ENCODE measurements at places on chromosomes 7 and 10. TPM values are rescaled to one million over a fixed set of nuclear protein-coding genes. Genes with fewer than 3 reads are reported as not detected.
A peak's percentile ranks its signal among the peaks of the same experiment; 100 is the strongest.

GRCh38 chr7:1678081-1678543, 8.0 kb downstream of the ELFN1 start:
- DNase-seq = no peak

DNA sequence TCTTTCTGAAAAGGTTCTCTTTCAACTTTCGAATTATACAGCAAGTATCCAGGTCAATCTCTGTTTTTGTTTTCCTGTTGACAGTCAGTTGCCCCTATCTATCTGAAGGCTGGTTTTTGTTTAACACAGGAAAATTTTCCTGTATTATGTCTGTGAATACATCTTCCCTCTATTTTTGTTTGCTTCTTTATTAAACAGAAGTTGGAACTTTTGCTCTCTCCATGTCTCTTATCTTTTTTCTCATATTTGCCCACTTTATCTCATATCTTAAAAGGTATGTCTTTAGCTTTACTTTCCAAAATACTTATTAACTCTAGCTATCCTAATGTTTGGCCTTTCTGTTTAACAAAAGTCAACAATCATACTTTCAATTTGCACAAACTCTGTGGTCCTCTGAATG, 95.0 kb downstream of the BRAF start:
- DNase-seq = no peak

GRCh38 chr7:115499956-115500355, 530.6 kb downstream of the TFEC start:
- DNase-seq = no peak

DNA sequence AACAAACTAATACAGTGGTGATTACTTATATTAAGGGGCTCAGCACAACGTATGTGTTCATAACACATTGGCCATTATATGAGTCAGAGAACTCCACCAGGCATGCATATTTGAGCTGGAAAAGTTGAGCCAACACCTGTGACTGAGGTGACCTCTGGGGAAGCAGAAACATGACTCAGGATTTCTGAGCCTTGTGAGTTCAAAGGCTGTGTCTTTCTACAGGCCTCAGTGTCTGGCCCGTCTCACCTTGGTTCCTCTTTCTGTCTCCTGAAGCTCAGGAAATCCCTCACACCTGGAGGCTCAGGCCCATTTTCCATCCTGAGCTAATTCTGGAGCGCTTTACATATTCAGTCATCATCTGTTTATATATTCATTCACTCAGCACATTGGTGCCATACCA, 230.9 kb upstream of the AGK start:
- no peak for DNase-seq

- DNase-seq = no peak
Measured at GRCh38 chr10:64115908-64116643, 594.9 kb downstream of the REEP3 start.

DNA sequence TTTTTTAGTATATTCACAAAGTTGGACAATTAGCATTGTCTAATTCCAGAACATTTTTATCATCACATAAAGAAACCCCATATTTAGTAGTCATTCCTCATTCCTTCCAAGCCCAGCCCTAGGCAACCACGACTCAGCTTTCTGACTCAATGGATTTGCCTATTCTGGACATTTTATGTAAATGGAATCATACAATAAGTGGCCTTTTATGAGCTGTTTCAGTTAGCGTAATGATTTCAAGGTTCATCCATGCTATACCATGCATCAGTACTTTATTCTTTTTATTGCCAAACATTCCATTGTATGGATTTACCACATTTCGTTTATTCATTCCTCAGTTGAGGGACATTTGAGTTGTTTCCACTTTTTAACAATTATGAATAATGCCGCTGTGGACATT, 249.2 kb downstream of the DYNC1I1 start:
- no peak for DNase-seq

DNA sequence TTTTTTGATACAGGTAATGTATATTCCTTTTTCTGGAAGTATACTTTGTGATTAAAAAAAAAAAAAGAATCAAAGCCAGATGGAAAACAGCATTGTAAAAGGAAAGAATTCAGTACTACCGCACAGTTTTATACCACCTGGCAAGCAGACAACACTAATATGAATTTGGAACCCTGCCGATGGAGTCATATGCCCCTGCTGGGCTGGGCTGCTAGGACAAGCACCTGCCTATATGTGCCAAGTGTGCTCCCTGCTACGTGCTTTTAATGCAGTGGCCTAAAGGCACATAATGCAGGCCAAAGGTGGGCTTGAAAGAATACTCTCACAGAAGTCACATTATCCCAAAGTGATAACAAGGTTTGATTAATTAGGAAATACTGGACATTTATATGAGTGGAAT, 29.8 kb upstream of the WAC start:
- no peak for DNase-seq

DNA sequence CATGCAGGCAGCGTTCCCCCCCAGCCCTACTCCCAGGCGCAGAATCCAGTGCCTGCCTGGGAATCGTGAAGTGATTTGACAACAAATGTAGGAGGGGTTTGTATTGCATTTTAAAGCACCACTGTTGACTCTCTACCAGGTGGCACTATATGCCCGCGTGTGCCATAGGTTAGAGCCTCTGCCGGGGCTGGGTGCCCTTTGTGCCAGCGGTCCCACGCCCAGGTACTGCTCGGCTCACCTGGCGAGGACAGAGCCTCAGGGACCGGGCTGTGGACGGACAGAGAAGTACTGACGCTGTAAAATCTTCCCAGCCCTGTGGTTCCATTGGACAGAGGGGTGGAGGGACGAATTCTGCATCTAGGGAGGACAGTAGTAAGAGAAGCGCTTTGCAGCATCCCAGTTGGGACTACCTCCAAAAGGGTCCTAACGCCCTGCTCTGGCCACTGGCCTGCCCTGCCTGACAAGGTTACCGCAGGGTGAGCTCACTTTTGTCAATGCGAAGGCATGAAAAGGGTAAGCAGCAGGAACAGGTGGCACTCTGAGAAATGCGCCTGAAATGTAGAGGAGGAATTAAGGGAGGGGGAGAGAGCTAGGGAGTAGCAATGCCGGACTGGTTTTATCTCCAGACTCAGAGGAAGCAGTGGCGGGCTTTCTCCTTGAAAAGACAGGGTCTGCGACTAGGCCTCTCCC, 788 bp upstream of the CACNA2D1 start:
- DNase-seq = no peak

DNA sequence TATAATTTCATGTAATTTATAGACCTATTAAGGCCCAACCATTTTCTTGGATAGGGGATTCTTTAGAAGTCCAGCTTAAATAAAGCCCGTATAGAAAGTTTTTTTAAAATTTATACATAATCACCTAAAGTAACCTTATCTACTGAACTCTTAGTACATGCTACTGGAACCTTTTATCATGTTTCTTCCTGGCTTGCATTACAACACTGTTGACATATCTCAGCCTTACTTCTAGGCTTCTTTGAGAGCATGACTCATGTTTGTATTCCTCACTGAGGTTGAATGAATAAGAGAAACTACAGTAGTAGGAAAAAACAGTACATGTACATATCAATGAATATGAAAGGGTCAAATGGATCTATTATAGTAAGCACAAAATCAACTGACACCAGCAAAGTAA, 8.2 kb upstream of the MAGI2 start:
- DNase-seq = no peak

DNA sequence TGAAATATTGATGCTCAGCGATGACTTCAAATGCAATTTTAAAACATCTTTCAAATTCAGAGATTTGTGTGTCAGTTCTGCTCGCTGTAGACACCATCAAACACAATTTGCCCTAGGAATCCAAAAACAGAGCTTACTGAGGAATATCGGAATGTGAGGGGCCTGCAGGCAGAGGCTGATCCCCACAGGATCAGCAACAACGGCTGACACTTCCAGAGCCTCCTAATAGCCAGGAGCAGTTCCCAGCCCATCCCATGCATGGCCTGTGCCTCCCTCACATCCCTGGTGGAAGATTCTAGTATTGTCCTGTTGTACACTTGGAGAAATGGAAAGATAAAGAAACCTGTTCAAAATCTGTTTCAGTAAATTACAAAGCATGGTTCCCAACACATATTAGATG, 129.7 kb upstream of the VWC2 start:
- DNase-seq = no peak

DNA sequence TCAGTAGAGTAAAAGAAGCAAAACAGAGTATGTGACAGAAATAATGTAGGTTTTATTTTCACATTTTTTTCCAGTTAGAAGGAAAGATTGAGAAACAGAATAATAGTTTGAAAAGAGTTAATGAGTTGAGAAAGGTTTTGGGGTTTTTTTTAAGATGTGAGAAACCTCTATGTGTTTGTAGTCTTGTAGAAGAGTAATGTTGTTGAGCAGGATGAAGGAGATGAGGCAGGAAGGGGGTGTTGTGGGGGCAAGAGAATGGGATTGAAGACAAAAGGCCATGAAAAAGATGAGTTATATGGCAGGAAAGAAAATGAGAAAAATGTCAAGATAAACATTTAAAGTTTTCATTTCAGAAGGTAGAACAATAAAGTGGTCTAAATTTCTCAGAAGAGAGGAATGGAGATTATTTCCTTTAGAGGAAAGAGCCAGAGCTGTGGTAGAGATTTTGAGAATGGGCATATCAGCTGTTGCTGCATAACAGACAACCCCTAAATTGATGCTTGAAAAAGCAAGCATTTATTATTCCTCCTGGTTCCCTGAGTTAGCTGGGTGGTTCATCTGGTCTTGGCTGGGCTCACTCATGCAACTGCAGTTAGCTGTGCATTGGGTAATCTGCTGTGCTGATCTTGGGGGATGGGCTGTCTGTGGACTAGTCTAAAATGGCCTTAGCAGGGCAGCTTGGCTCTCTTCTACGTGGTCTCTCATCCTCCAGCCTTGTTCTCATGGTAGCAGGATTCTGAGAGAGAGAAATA, 27.1 kb downstream of the PCGF5 start:
- no peak for DNase-seq

GRCh38 chr10:15700078-15700674, 19.5 kb downstream of the ITGA8 start:
- DNase-seq = no peak

DNA sequence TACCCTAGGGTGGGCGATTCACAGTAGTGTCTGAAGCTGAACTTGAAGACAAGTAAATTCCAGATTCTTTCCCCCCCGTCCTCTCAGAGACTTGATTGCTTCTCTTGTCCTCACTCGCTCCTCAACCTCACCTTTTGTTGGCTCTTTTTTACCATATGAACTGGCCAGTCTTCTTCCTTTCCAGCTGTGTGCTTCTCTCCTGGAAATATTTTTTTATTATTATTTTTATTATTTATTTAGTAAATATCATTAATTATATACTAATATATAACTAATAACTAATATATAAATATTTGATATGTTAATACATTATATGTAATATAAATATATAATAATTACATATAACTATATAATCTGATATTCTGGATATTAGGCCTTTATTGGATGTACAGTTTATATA, 484.3 kb downstream of the GALNT17 start:
- DNase-seq = no peak

DNA sequence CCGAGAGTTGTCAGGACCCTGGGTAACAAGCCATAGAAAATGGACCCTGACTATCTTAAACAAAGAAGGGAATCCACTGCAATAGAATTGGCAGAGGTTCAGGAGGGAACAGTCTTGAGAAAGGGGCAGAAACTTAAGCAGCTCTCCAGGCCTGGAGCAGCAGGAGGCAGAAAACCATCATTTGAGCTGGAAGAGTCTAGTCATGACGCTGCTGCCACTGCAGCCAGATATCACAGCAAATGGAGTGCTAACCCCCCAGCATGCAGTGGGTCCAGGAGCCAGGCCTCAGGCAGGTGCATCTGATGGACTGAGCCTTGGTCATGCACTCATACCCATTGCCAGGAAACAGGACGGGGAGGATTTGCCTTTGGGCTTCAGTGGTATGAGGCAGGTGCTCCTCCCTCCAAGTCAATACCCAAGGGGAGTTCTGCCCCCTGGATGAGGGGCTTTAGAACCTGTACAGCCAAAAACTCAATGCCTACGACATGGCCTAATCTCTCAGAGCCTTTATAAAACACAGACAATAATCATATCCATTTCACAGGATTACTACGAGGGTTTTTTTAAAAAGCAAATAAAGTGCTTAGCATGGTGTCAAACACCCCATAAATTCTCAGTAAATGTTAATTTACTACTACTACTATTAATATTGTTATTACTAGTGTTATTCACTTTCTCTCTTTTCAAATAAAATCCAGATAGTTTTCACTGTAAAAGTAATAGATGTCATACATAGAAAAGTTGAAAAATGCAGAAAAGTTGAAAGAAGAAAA, 30.7 kb downstream of the DUSP5 start:
- no peak for DNase-seq

GRCh38 chr7:41825927-41826480, 123.1 kb upstream of the INHBA start:
- no peak for DNase-seq

GRCh38 chr7:132232406-132232805, 343.9 kb downstream of the PLXNA4 start:
- DNase-seq = no peak

GRCh38 chr7:37411444-37412034, 37.1 kb downstream of the ELMO1 start:
- DNase-seq = no peak

- DNase-seq = no peak
Measured at GRCh38 chr10:13505052-13505680, 23.6 kb downstream of the BEND7 start.

GRCh38 chr7:74272305-74273038, 16.7 kb upstream of the CLIP2 start:
- peak; percentile 83 for DNase-seq

GRCh38 chr7:134854816-134855215, 75.4 kb downstream of the CALD1 start:
- no peak for DNase-seq

The WDFY4 gene
- total RNA-seq = 1.1 TPM

The SEMA3E gene
- 0.27 TPM for total RNA-seq

The APBB1IP gene
- 3.3 TPM for total RNA-seq

The UBE3C gene
- total RNA-seq = 48.7 TPM

The CYP17A1 gene
- total RNA-seq = not detected

The LRRC61 gene
- total RNA-seq = 3.7 TPM

The NKX2-3 gene
- total RNA-seq = not detected

The STAG3 gene
- total RNA-seq = 0.94 TPM

The MYOZ1 gene
- 0.38 TPM for total RNA-seq

The FAM25G gene
- not detected for total RNA-seq

The ZNF467 gene
- total RNA-seq = 5.2 TPM

Measured in Right ventricle myocardium superior (tissue), 1 donor.